ENCODE measurements at places on chromosomes 7 and 10. TPM values are rescaled to one million over a fixed set of nuclear protein-coding genes. Genes with fewer than 3 reads are reported as not detected.

DNA sequence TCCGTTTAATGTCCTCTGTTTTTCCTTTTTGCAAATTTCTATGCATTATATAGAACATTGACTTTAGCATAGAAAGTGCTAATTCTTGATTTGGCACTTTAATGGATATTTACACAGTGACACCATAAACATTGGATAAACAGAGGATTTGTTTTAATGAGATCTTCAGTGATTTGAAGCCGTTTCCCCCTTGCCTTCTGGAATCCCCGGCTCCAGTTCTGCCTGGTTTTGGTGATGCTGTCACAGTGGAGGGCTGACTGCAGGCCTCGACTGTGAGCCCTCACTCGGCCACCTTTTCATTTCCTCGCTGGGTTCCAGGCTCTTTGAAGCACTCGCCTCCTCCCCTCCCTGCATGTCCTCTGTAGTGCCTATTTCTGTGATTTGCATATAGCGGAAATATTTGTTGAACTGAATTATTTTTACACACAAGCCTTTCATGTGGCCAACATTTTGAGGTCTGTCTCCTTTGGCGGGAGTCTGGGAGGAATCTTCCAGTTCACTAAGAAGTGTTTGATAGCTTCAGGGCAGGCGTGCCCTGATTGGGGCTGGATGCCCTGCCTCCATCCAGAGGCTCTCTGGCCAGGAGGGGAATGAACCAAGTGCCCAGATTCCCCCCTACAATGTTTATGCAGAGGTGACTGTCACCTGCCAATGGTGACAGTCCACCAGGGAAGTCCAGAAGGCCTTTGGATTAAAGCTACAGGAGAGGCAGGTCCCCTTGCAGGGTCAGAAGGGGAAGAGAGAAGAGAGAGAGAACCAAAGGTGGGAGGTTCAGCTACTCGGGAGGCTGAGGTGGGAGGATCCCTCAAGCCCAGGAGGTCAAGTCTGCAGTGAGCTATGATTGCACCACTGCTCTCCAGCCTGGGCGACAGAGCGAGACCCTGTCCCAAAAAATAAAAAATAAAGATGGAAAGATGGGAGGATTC lies 67.5 kb downstream of the CUX1 start:
- peak overlapping the region; percentile 98 for H3K27ac ChIP-seq
- peaks cover 12% of the 10 kb centered on the region for H3K4me1 ChIP-seq
- H3K36me3 ChIP-seq, result no peaks in the 10 kb centered on the region
- H3K27me3 ChIP-seq, result no peaks in the 10 kb centered on the region
- H3K4me3 ChIP-seq, result no peak overlapping the region
- no peak for DNase-seq

- H3K4me3 ChIP-seq, result peak overlapping the region; percentile 30
- H3K36me3 ChIP-seq, result no peaks in the 10 kb centered on the region
- no peak for DNase-seq
- no peaks in the 10 kb centered on the region for H3K27me3 ChIP-seq
- peak overlapping the region; percentile 86 for H3K27ac ChIP-seq
These were observed 27.1 kb downstream of the TNRC18 start for GRCh38 chr7:5396542-5396941.

DNA sequence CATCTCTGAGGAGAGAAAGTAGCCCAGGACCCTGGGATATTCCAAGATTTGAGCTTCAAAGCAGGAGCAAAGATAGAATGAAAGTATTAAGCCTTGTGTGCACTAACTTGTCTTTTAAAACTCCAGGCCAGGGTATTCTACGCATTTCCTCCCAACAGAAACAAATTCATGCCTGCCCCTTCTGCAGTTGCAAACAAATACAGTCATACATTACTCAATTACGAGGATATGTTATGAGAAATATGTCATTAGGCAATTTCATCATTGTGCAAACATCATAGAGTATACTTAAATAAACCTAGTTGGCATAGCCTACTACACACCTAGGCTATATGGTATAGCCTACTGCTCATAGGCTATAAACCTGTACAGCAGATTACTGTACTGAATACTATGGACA lies 154.5 kb upstream of the KIAA1217 start:
- no peaks in the 10 kb centered on the region for H3K27me3 ChIP-seq
- no peaks in the 10 kb centered on the region for H3K36me3 ChIP-seq
- no peak overlapping the region for H3K4me3 ChIP-seq
- no peak overlapping the region for H3K27ac ChIP-seq

- H3K27me3 ChIP-seq, result no peaks in the 10 kb centered on the region
- H3K4me1 ChIP-seq, result no peaks in the 10 kb centered on the region
- no peak overlapping the region for H3K4me3 ChIP-seq
- no peak overlapping the region for H3K27ac ChIP-seq
These were observed 74.3 kb upstream of the GNAI1 start for GRCh38 chr7:80060218-80060806.

GRCh38 chr7:153422291-153423209 lies 629.6 kb upstream of the DPP6 start:
- H3K4me3 ChIP-seq, result no peak overlapping the region
- no peaks in the 10 kb centered on the region for H3K27me3 ChIP-seq
- H3K36me3 ChIP-seq, result no peaks in the 10 kb centered on the region
- no peaks in the 10 kb centered on the region for H3K4me1 ChIP-seq

- H3K27me3 ChIP-seq, result no peaks in the 10 kb centered on the region
- H3K36me3 ChIP-seq, result no peaks in the 10 kb centered on the region
- peak overlapping the region; percentile 76 for H3K27ac ChIP-seq
- DNase-seq, result peak; percentile 53
- no peaks in the 10 kb centered on the region for H3K4me1 ChIP-seq
- no peak overlapping the region for H3K4me3 ChIP-seq
These were observed 38.0 kb downstream of the ZNRF2 start for GRCh38 chr7:30322271-30323005.

GRCh38 chr10:67977251-67977650 lies 92.8 kb downstream of the SIRT1 start:
- H3K27ac ChIP-seq, result no peak overlapping the region
- H3K4me3 ChIP-seq, result no peak overlapping the region
- H3K27me3 ChIP-seq, result no peaks in the 10 kb centered on the region
- DNase-seq, result no peak

DNA sequence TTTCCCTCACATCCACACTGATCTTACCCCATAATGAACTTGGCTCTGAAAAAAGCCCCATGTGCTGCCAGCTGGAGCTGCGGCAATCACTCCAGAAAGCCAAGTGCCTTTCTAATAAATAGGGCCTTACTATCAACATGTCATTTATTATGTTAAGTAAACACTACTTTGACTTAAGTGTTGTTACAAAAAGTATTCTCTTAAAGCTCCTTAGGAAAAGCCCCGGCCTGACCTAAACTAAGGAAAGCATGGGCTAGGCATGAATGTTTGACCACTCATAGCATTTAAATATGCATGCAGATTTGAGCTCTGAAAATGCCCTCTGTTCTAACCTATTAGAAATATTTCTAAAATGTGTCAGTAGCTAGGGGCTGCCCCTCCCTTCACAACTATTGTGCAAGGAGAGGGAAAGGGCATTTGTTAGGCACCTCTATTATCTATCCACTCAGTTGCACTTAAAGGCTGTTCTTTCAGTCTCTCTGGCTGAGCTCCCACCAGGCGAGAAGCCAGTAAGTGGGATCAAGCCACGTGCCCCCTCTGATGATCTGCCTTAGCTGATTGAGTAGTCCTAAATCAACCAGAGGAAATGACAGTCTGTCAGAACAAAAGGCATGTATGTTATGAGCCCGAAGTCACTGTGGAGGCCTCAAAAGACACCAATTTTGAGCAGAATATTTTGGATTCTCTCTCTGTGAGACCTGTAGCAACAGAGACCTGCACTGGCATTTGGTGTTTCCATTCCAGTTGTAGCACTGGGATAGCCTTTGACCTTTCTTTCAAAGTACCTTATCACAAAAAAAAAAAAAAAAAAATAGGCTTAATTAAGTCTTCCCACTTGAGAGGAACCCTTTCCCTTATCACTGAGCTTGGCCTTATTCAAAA lies 77.1 kb downstream of the ITGB8 start:
- H3K4me1 ChIP-seq, result no peaks in the 10 kb centered on the region
- no peak overlapping the region for H3K27ac ChIP-seq
- no peak overlapping the region for H3K4me3 ChIP-seq
- no peaks in the 10 kb centered on the region for H3K36me3 ChIP-seq

GRCh38 chr10:73785721-73786511 lies 510 bp downstream of the ZSWIM8 start:
- peak overlapping the region; percentile 79 for H3K27ac ChIP-seq
- no peak for DNase-seq
- H3K36me3 ChIP-seq, result no peaks in the 10 kb centered on the region
- no peaks in the 10 kb centered on the region for H3K4me1 ChIP-seq
- peak overlapping the region; percentile 56 for H3K4me3 ChIP-seq

GRCh38 chr10:125472010-125472607 lies 210.9 kb downstream of the TEX36 start:
- H3K27ac ChIP-seq, result no peak overlapping the region
- no peak for DNase-seq
- no peak overlapping the region for H3K4me3 ChIP-seq
- H3K27me3 ChIP-seq, result no peaks in the 10 kb centered on the region
- H3K36me3 ChIP-seq, result no peaks in the 10 kb centered on the region

DNA sequence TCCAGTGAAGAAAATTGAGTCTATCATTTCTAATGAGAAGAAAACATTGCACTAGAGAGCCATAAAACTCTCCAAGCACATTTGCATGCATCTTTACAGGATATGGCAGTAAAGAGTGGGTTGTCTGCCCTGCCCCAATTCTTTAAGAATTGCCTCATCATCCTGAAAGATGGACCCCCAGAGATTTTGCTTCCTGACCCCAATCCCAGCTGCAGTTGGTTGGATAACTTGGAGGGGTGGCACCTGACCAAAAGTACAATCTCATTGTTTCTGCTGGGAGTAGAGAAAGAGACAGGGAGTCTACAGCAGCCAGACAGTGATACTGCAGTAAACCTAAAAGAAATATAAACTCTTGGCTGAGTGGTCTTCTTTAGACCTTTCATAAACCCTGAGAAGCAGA lies 49.1 kb upstream of the ADCY1 start:
- H3K4me1 ChIP-seq, result no peaks in the 10 kb centered on the region
- DNase-seq, result no peak
- no peak overlapping the region for H3K4me3 ChIP-seq
- H3K27me3 ChIP-seq, result no peaks in the 10 kb centered on the region
- no peak overlapping the region for H3K27ac ChIP-seq
- no peaks in the 10 kb centered on the region for H3K36me3 ChIP-seq

GRCh38 chr10:122051609-122052385 lies 62.8 kb downstream of the TACC2 start:
- DNase-seq, result peak; percentile 56
- no peaks in the 10 kb centered on the region for H3K36me3 ChIP-seq
- no peaks in the 10 kb centered on the region for H3K4me1 ChIP-seq
- H3K27me3 ChIP-seq, result no peaks in the 10 kb centered on the region
- H3K4me3 ChIP-seq, result no peak overlapping the region

GRCh38 chr10:5895804-5896203 lies 5.8 kb downstream of the FBH1 start:
- no peaks in the 10 kb centered on the region for H3K4me1 ChIP-seq
- no peak for DNase-seq
- no peak overlapping the region for H3K27ac ChIP-seq
- no peak overlapping the region for H3K4me3 ChIP-seq

GRCh38 chr10:116270771-116271592 lies 2.0 kb downstream of the GFRA1 start:
- no peaks in the 10 kb centered on the region for H3K36me3 ChIP-seq
- no peaks in the 10 kb centered on the region for H3K27me3 ChIP-seq
- no peak for DNase-seq
- no peak overlapping the region for H3K27ac ChIP-seq
- H3K4me3 ChIP-seq, result peak overlapping the region; percentile 33
- H3K4me1 ChIP-seq, result no peaks in the 10 kb centered on the region

DNA sequence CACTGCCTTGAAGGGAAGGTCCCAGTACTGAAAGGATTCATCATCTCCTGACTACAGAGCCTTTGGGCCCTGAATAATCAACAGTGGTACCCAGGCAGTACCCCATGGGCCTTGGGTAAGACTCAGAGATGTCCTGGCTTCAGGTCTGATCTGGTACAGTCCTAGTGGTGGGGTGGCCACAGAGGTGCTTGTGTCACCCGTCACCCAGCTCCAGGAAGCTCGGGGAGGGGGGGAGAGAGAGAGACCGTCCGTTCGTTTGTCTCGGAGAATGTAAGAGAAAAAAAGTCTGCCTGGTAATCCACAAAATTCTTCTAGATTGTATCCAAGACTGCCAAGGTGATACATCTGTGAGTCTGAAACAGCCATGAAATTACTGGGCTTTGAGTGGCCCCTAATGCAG lies 381.3 kb downstream of the PTPRN2 start:
- no peak overlapping the region for H3K4me3 ChIP-seq
- H3K36me3 ChIP-seq, result no peaks in the 10 kb centered on the region
- H3K27me3 ChIP-seq, result no peaks in the 10 kb centered on the region
- H3K4me1 ChIP-seq, result no peaks in the 10 kb centered on the region
- H3K27ac ChIP-seq, result no peak overlapping the region

DNA sequence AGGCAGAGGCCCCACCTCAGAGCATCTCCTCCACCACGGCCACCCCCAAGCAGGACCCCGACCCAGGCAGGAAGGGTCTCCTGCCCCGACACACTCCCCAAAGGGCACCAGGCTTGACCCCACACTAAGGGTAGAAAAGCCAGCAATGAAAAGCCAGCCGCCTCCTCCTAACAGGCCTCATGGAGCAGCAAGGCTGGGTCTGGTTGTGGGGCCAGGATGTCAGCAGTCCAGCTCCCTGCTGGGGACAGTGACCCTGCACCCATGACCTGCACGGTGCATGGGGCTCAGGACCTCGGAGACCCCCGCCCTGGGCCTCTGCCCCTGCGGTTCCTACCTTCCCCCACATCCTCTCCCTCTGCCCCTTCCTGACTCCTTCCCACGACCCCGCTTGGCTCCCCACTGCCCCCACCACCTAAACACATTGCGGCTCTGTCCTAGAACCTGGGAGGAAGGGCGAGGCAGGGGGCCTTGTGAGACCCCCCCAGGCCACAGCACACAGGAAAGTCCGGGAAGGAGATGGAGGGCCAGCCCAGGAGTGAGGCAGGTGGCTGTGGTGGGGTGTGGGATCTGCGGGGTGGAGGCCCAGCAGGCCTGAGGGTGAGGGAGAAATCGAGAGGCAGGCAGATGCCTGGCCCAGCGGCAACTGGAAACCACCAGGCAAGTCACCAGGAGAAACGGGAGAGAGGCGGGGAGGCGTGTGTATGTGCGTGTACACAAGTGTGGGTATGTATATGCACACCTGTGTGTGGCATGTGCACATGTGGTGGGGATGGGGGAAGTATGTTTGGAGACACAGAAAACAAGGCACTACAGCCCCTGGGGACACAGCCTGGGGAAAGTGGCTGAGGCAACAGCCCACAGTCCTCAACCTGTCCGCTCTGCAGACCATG lies 229.9 kb downstream of the MAD1L1 start:
- H3K4me3 ChIP-seq, result no peak overlapping the region
- H3K36me3 ChIP-seq, result no peaks in the 10 kb centered on the region

- H3K4me1 ChIP-seq, result no peaks in the 10 kb centered on the region
- no peak overlapping the region for H3K27ac ChIP-seq
- H3K27me3 ChIP-seq, result no peaks in the 10 kb centered on the region
- H3K4me3 ChIP-seq, result no peak overlapping the region
- no peaks in the 10 kb centered on the region for H3K36me3 ChIP-seq
These were observed 152.1 kb downstream of the OAT start for GRCh38 chr10:124266468-124267230.

Gene RADIL
- 1.0 TPM for total RNA-seq

Gene ZNF107
- total RNA-seq, result 9.5 TPM

Gene NKX2-3
- total RNA-seq, result not detected

Gene TMEM184A
- total RNA-seq, result 2.8 TPM

Gene GIMAP8
- total RNA-seq, result 47.7 TPM

Gene PDE6C
- total RNA-seq, result not detected

Gene GHRHR
- not detected for total RNA-seq

Gene NUTM2E
- not detected for total RNA-seq

Gene ZNF679
- total RNA-seq, result not detected

All from uterus (tissue), 4 donors.